ENCODE measurements at places on chromosomes 1 and 21.

DNA sequence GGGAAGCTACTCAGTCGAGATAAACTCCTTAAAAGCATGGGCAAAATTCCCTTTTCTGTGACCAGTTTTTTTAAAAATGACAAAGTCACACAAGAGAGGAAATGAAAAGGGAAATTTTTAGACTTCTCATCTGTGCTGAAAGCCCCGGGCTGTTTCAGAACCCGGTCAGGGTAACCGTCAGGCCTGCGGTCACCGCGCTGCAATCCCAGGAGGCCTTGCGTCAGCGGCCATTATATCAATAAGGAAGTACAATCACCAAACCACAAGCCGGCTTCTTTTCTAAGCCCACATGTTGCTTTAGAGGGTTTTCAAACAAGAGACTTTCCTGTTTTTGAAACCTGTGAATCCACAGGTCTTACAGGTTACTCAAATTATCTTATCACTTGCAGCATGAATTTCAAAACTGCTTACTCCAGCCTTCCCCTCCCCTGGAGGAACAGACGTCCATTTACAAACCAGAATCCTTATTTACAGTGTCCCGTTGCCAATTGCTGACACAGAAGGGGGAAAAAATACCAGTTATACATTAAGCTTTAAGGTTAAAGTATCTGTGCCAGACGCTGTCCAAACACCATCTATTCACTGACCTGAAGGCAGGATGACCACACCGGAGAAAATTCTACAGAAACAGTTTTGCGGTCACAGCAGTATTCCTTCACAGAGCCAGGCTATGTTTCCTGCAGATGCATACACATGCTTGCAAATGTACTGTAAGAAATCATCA is 165.3 kb downstream of the TOMM20 start:
- peak; percentile 69 for DNase-seq

- DNase-seq = no peak
Observed at GRCh38 chr1:117574161-117574835, 31.6 kb upstream of the TENT5C start.

DNA sequence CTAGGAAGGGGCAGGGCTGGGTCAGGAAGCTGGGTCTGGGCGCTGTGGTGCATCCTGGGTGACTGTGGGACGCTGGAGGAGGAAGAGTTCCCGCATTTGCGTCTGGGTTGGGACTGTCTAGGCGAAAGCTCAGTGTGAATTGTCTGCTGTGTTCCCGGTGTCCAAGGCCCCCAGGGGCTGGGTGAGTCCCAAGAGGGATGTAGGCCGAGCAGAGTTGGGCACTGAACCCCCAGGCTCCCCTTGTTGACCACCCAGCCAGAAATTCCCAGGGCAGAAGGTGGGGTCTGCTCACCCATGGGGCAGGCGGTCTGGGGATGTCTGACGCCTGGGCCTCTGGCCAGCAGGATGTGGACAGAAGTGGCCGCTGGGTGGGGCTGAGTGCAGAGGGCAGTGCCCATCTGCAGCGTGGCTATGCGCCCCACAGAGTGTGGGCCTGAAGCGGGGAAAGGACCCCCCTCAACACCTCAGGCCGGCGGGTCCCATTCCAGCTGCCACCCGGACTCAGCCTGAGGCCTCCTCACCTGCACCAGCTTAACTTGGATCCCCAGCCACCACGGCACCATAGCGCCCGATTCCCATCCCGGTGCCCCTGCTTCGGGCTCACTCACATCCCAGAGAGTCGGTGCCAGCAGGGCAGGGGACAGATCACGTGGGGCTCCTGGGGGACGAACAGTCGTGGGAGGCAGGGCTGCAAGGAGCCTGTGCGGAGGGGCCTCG is 37.0 kb upstream of the POFUT2 start:
- no peak for DNase-seq

GRCh38 chr1:47867438-47868347 is 129.5 kb downstream of the TRABD2B start:
- DNase-seq = no peak

GRCh38 chr1:240967070-240967724 is 355.2 kb upstream of the GREM2 start:
- no peak for DNase-seq

GRCh38 chr1:225845571-225846259 is 35.8 kb downstream of the EPHX1 start:
- DNase-seq = no peak

DNA sequence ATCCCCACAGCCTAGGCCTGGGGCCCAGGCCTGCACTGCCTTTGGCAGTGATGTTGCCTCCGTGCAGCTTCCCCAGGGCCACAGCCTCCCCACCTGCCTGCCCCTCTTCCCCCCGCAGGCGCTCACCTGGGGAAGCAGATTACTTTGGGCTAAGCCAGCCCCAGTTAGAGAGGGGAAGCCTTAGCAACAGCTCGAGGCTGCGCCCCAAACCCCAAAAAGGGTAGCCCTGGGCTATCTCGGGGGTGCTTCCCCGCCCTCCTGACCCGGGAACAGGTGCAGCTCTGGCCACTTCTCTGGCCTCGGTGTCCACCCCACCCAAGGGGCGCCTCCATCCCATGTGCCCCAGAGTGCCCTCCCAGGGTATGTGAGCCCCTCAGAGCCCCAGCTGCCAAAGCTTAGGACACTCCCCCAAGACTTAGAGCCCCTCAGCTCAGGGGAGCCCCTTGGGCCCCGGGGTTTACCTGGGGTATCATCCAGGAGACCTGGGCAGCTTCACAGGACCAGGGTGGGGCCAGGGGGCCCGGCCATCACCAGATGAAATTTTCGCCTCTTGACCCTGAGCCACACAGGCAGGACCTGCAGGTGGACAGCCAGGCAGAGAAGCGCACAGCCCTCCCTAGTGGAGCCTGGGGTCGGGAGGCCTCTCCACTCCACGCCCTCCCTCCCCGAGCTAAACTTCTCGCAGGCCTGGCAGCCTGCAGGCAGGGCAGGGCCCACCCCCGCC is 3.3 kb upstream of the TTC34 start:
- no peak for DNase-seq

DNA sequence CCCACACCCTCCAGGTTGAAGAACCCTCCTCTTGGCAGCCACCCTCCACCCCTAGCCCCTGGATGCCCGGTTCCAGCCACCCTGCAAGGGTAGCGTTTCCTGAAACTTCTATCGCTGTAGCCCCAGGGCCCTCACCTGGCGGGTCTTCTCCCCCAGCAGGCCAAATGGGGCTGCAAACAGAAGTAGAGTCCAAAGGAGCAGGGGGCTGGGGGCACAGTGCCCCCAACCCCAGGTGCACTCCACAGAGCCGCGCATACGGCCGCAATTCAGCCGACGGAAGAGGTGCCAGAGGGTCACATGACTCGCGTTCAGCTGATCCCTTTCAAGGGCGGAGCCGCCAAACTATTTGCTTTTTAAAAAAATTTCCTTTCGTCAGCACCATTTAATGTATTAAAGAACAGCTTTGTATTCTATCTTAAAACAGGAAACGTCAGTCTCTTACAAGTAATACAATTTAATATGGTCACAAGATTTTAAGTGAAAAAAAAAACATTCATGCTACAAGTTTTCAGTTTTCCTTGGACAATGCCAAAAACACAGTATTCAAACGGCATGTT is at the start of gene GLMP:
TSS of gene GLMP (minus strand) at position 289 of the 557 bp plus-strand sequence. CDS start at position 255, 34 bp downstream.
- peak; percentile 25 for DNase-seq

- no peak for DNase-seq
Observed at GRCh38 chr1:157176016-157176415, 37.8 kb upstream of the ETV3 start.

DNA sequence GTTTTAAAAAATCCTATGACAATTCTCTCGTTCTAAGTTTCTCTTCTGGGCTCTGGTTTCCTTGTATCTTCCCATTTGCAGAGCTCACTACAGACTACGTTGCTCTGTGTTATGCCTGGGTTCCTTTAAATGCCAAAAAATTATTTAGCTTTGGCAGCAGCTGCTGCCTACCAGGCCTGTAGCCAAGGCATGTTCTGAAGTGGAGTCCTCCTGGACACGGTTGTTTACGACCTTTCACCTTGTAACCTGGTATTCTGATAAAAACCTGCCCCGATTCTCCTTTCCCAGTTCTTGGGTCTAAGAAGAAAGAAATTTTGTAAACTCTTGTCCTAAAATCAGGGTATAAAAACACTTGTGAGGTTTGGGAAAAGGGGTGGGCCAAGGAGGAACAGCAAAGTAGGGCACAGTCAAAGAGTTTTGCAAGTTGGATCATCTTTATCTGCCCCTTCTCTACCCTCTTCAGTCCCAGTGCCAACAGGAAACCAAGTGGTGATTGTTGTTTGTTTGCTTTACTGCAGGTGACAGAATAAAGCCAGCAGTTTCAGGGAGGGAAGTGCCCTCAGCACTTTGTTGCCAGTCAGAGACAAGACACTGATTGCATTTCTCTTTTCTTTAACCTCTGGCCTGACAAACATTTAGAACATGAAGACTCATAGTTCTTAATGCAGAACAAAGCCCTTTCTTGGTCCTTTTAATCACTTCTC is 3.1 kb upstream of the TXNIP start:
- DNase-seq = no peak

- DNase-seq = no peak
Observed at GRCh38 chr1:205437570-205437969, 15.7 kb upstream of the LEMD1 start.

GRCh38 chr1:69648486-69648885 is 80.8 kb downstream of the LRRC7 start:
- no peak for DNase-seq

- DNase-seq = no peak
Observed at GRCh38 chr1:29563571-29563970, 327.2 kb downstream of the PTPRU start.

- no peak for DNase-seq
Observed at GRCh38 chr1:222759451-222760035, 22.5 kb downstream of the FAM177B start.

- no peak for DNase-seq
Observed at GRCh38 chr1:37926038-37926924, 20.6 kb downstream of the INPP5B start.

- no peak for DNase-seq
Observed at GRCh38 chr1:227732586-227733308, 2.4 kb downstream of the JMJD4 start.

- DNase-seq = no peak
Observed at GRCh38 chr21:35400233-35400939, 351.3 kb upstream of the RUNX1 start.

Measured in stimulated activated CD8-positive, alpha-beta memory T cell treated with anti-CD3 and anti-CD28 coated beads, Interleukin-2, amount 100 ng/mL, for 1 hour (primary cell).